ENCODE measurements at places on chromosomes 2 and 18.

- ATAC-seq = no peak
These were observed 56.8 kb downstream of the NXPH2 start for GRCh38 chr2:138723196-138723987.

DNA sequence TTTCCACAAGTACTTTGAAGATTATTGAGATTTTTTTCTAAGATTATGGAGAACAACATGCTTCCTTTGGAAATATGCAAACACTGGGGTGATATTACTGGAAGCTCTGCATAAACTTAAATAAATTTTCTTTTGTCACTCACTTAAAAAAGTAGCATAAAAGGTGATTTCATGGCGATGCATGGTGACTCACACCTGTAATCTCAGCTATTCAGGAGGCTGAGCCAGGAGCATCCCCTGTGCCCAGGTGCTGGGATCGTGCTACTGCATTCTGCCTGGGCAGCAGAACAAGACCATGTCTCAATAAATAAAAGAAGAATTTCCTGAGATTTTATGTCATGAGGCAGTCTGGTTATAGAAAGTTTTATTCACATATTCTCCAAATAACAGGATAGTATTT is 679.1 kb upstream of the CDH2 start:
- ATAC-seq = no peak

GRCh38 chr2:234198976-234199375 is 148.5 kb downstream of the SPP2 start:
- ATAC-seq = no peak

GRCh38 chr2:203824057-203824456 is 43.5 kb upstream of the CTLA4 start:
- no peak for ATAC-seq

DNA sequence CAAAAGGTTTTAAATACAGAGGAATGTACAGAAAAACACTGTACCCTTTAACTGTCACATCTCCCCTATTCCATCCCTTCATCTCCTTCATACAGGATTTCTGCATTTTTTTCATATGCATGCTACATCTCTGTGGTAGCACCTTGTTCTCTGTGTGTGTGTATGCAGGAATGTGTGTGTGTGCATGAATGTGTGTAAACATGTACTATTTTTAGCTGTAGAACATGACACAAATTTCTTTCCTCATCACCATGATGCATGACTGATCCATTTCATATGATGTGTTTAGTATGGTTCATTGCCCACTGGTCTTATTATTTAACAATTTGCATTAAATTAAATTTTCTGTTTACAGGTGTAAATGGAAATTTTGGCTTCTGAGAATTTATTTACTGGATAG is 21.5 kb upstream of the ZEB2 start:
- no peak for ATAC-seq

DNA sequence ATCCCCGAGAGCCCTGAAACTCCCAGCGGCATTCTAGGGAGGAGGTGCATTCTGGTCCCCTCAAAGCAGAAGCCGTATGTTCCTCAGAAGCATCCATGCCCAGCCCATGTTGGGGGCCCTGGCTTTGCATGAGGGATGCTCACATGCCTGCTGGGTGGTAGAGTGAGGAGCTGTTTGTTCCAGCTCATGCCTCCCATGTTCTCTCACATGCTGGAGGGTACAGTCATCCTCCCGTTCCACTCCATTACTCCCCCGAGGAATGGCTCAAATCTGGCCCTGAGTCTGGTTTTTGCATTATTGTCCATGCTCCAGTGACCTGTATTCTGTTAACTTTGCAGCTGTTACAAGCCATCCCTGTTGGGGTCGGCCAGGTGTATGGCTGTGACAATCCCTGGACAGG is 24.1 kb downstream of the SLC14A2 start:
- no peak for ATAC-seq

GRCh38 chr2:215548714-215549113 is 112.8 kb upstream of the FN1 start:
- ATAC-seq = no peak

DNA sequence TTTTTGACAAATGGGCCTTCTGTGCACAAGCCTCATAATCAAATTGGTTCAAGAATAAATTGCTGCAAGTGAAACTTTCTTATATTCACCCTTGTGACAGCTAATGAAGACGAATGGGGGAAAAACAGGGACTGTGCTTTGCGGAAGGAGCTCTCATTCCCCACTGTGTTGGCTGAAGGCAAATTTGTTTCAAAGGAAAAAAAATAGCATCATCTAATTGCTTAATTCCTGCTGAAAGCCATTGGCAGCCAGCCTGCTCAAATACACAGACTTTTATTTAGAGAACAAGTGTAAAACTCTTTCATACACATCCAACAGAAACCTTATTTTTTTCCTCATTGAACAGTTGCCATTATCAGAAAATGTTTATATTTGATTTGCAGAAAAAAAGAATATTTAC is 172.3 kb downstream of the ARL6IP6 start:
- ATAC-seq = no peak

- ATAC-seq = no peak
These were observed 128.1 kb upstream of the RBMS1 start for GRCh38 chr2:160621748-160622147.

DNA sequence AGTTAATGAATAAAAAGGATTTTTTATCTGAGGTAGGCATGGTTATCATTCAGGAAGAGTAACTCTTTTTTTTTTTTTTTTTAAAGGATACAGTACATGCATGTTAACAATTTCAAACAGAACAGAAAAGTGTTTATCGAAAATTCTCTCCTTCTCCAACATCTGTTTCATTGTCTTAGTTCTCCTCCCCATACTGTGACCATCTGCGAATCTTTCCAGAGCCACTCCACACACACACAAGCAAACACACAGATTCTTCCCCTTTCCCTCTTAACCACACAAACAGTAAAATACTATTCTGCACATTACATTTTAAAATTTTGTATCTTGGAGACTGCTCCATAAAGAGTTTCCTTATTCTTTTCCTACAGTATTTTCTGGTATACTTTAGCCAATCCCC is 38.0 kb downstream of the NPC1 start:
- ATAC-seq = no peak

- no peak for ATAC-seq
These were observed 15.2 kb downstream of the FBXO41 start for GRCh38 chr2:73268830-73269685.

DNA sequence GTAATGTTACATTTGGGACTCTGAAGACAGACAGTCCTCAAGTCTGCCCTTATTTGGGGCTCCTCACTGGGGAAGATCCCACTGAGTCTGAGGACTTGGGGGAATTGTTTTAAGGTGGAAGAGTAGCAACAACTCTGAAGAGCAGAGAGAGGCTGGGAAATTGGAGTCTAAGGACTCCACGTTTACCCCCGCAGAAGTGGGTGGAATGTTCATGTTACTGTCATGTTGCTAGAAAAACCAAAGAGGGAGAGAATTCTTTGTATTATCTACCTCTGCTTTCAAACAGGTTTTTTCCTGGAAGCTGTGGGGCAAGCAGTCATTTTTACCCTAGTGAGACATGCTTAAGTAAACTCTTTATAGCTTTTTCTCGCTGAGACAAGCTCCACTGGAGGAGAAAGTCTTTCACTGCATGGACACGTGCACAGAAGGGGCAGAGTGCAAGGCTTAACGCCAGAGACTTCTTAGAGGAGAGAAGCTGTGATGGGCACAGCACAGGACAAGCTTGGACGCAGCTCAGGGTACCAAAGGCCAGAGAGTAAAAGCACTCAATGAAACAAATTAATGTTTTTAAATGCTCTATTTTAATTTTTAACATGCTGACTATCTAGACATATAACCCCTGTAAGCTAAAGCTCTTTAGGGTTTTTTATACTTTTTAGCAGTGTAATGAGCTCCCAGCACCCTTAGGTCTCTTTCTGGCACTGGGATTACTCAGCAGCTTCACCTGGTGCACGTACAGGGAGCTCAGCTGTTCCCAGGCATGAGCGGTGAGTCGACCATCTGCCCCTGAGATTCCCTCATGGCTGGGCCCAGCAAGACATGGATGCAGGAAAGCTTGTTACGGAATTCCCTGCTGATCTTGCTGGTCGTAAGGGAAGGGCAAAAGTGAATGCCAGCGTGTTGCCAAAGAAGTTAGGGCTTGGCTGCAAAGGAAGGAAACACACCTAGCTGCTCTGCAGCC is 54.5 kb upstream of the BIN1 start:
- ATAC-seq = no peak
